CD4-positive, CD25-positive, alpha-beta regulatory T cell (primary cell): ENCODE measurements at places on chromosomes 2 and 18. TPM values are rescaled to one million over a fixed set of nuclear protein-coding genes. Genes with fewer than 3 reads are reported as not detected.

DNA sequence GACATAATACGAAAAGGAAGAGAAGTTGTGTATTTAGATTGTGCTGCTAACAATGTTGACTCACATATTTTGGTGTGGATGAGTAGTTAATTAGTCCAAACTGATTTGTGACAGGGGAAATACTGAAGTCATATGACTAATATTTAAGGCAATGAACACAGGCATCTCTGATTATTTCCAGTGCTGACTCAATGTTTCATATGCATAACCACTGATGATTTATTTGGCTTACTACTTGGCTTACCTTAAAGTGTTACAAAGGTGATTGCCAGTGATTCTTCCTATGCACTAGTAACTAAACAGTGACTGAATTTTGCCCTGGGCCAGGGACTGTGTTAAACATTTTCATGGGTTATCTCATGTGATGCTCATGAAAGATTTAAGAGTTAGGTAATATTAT is 722.6 kb downstream of the METTL4 start:
- no peak for DNase-seq
- no peaks in the 10 kb centered on the region for H3K36me3 ChIP-seq
- no peaks in the 10 kb centered on the region for H3K4me1 ChIP-seq
- no peaks in the 10 kb centered on the region for H3K27me3 ChIP-seq
- H3K27ac ChIP-seq = no peak overlapping the region

DNA sequence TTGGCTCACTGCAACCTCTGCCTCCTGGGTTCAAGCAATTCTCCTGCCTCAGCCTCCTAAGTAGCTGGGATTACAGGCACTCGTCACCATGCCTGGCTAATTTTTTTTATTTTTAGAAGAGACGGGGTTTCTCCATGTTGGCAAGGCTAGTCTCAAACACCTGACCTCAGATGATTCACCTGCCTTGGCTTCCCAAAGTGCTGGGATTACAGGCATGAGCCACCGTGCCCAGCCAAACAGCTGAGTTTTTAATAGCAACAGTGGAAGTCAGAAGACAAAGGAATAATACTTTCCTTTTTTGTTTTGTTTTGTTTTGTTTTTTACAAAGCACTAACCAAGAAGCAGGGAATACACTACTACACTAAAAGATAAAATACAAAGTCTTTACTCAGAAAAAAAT is 16.9 kb downstream of the GPR75 start:
- no peaks in the 10 kb centered on the region for H3K27me3 ChIP-seq
- no peaks in the 10 kb centered on the region for H3K36me3 ChIP-seq
- no peak overlapping the region for H3K27ac ChIP-seq
- no peak overlapping the region for H3K4me3 ChIP-seq
- DNase-seq = no peak

- H3K36me3 ChIP-seq = no peaks in the 10 kb centered on the region
- H3K4me1 ChIP-seq = no peaks in the 10 kb centered on the region
- no peak overlapping the region for H3K27ac ChIP-seq
- H3K27me3 ChIP-seq = no peaks in the 10 kb centered on the region
- DNase-seq = no peak
- H3K4me3 ChIP-seq = no peak overlapping the region
These were observed 35.0 kb upstream of the SOX11 start for GRCh38 chr2:5657231-5657630.

DNA sequence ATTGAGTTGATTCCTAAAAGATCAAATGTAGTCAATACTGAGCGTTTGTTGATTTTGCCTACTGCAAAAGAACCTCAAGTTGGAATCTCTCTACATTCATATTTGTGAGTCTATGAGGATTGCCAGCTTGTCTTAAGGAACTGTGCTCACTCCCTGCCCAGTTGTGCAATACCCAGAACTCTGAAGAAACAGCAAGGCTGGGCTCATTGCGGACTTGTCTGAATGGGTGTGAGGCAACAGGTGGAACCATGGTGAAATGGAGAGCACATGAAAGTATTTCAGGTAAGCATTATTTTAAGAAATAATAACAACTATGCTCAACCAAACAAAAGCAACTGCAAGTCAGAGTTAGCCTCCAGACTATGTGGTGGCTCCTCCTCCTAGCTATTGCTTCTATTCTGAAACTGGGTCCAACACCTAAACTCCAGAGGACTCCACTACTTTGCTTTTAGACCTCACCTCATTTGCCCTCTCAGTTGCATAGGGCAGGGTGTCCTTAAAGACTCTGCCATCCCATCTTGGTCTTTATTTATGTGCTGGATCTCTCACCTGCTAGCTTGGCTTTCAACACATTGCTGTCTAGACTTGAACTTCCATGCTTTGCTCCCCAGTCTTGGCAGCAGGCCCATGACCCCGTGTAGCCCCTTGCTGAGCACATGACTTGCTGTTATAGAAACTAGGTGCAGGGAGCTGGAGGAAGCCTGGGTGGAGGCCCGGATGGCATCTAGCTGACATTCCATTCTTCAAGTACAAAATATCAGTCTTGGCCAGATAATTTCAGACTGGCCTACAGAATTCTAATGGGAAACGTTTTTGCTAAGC is 94.8 kb upstream of the ARL5A start:
- no peak overlapping the region for H3K4me3 ChIP-seq
- DNase-seq = no peak
- no peak overlapping the region for H3K27ac ChIP-seq

DNA sequence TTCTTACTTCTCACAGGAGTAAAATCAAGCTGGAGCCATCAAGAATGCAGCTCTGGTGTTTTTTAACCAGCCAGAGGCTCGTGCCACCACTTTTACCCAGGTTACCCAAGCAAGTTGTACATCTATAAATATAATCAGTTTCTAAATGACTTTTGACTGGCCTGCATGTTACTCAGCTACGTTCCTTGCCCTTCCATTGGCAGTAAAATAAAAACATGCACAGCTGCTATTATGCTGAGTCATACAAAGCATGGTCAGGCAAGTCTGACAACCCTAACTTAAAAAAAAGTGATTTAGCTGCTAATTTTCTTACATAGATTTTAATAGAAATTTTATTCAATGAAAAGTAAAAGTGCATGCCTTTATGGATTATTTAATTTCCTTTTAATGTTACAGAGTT is 111.7 kb upstream of the CSRNP3 start:
- no peaks in the 10 kb centered on the region for H3K4me1 ChIP-seq
- H3K27ac ChIP-seq = no peak overlapping the region
- no peaks in the 10 kb centered on the region for H3K36me3 ChIP-seq

- no peaks in the 10 kb centered on the region for H3K27me3 ChIP-seq
- no peaks in the 10 kb centered on the region for H3K4me1 ChIP-seq
- no peak overlapping the region for H3K27ac ChIP-seq
- H3K4me3 ChIP-seq = no peak overlapping the region
- H3K36me3 ChIP-seq = no peaks in the 10 kb centered on the region
These were observed 346.3 kb upstream of the TNP1 start for GRCh38 chr2:217206016-217206725.

- H3K36me3 ChIP-seq = peaks cover 53% of the 10 kb centered on the region
- no peaks in the 10 kb centered on the region for H3K27me3 ChIP-seq
- H3K4me3 ChIP-seq = no peak overlapping the region
- H3K27ac ChIP-seq = no peak overlapping the region
- no peak for DNase-seq
- peaks cover under 1% of the 10 kb centered on the region for H3K4me1 ChIP-seq
These were observed 131.4 kb downstream of the ZNF236 start for GRCh38 chr18:76953583-76954233.

DNA sequence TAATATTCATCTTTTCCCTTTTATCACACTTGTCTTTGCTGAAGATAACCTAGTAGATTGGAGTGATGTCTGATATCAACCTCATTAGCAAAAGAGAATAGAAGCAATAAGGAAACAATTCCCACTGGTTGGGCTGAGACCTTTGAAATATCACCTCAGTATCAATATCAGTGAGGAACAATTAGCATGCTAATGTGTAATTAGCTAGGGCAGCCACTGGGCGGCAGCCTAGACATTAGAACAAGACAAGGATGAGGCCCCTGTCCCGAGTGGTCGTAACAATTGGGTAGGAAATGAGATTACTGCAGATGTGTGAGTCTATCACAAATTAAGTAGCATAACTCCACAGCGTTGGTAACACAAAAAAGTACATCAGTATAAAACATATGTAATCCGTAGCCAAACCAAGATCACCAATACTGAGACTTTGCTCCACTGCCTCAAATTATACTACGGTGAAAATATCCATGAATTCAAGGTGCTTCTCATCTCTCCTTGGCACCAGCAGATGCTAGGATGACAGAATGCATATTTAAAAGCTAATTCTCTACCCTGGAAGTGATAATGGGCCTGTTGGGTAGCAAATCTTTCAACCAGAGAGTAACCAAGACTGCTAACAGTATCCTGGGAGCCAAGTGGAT is 99.1 kb downstream of the ALPK2 start:
- no peak overlapping the region for H3K27ac ChIP-seq
- no peak overlapping the region for H3K4me3 ChIP-seq

- no peak overlapping the region for H3K4me3 ChIP-seq
- no peak for DNase-seq
- H3K4me1 ChIP-seq = no peaks in the 10 kb centered on the region
- no peak overlapping the region for H3K27ac ChIP-seq
- H3K36me3 ChIP-seq = no peaks in the 10 kb centered on the region
These were observed 29.7 kb downstream of the MEP1B start for GRCh38 chr18:32219431-32220018.

DNA sequence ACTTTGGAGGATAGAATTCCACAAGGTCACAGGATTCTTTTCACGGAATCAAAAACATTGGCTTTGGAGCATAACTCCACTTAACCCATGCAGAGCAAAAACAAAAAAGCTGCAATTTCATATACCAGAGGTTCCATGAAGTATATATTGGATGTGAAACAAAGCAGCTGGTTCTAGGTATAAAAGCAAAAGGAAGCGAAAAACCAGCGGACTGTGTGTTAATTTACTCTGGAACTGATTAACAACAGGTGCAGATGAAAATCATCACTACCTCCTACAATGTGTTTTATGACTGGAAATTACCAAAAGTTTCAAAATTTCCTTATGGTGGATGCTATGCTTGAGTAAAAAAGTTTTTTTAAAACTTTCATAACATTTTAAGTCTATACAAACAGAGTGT is 54.4 kb upstream of the LINC00305 start:
- H3K27ac ChIP-seq = no peak overlapping the region
- H3K27me3 ChIP-seq = no peaks in the 10 kb centered on the region
- peaks cover 8% of the 10 kb centered on the region for H3K4me1 ChIP-seq
- H3K36me3 ChIP-seq = no peaks in the 10 kb centered on the region
- H3K4me3 ChIP-seq = no peak overlapping the region
- no peak for DNase-seq

- peaks cover 23% of the 10 kb centered on the region for H3K36me3 ChIP-seq
- no peak overlapping the region for H3K4me3 ChIP-seq
- DNase-seq = no peak
- no peaks in the 10 kb centered on the region for H3K27me3 ChIP-seq
- no peaks in the 10 kb centered on the region for H3K4me1 ChIP-seq
- H3K27ac ChIP-seq = no peak overlapping the region
These were observed 109.2 kb downstream of the HIBCH start for GRCh38 chr2:190210471-190210870.

DNA sequence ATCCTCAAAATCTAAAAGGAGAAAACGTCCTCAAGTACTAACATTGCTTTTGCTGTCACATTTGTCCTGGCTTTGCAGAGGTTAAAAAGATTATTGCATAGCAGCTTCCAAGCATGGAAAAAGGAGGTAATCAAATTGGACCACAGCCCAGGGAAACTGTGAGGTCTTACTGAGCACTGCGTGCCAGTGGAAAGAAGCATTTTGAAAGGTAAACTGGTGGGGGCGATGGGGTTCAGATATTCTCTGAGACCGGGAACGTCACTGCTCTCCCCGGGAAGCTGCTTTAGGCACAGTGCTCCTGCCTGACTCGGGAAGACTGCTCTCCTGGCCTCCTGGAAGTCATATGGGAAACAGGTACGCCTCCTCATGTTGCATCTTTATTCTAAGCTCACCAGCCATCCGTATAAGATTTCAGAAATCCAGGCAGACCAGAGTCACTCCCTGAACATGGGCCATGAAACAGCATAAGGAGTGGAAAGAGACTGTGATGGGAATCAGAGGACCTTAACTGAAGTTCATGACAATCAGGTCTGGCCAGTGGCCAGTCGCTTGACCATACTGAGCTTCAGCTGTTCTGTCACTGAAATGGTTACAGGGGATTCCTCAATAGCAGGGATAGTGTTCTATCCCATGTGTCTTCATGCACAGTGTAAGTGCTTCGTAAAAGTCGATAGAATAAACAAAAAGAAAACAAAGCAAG is 284.1 kb downstream of the TRIB2 start:
- no peak overlapping the region for H3K27ac ChIP-seq
- DNase-seq = no peak
- no peak overlapping the region for H3K4me3 ChIP-seq
- H3K36me3 ChIP-seq = no peaks in the 10 kb centered on the region
- H3K4me1 ChIP-seq = no peaks in the 10 kb centered on the region
- peaks cover 3% of the 10 kb centered on the region for H3K27me3 ChIP-seq

DNA sequence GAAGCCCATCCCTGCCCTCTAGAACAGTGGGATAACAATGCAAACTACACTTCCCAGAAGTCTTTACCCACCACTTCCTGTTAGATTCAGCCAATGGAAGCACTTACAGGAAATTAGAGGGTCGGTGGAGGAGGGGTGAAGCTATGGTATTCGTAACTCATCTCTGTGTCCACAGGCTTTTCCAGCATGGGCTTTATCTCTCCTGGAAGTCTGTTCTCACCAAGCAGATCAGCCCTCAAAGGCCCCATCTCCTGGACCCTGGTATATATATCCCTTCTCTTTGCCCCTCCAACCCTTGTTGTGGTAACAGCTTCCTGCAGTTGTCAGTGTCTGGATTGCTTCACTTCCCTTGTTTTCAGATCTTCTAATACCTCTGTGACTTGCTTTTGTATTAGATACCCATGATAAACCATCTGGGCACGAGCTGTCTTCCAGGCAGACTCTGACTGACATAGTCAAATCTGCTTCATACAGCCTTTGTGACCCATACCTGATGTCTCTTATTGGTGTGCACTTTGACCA is 475.0 kb upstream of the POU3F3 start:
- peak overlapping the region; percentile 72 for H3K4me3 ChIP-seq
- no peaks in the 10 kb centered on the region for H3K36me3 ChIP-seq
- H3K27me3 ChIP-seq = no peaks in the 10 kb centered on the region
- H3K27ac ChIP-seq = no peak overlapping the region
- DNase-seq = peak; percentile 32

The NPAS2 gene
- 0.54 TPM for total RNA-seq

The MATN3 gene
- total RNA-seq = not detected

The UNC80 gene
- total RNA-seq = not detected

The CROCC2 gene
- total RNA-seq = not detected

The ASB18 gene
- not detected for total RNA-seq

The LONRF2 gene
- 0.42 TPM for total RNA-seq

The MARCO gene
- total RNA-seq = not detected
